DMS153 (cell line): ENCODE measurements at places on chromosomes 7 and 10.

DNA sequence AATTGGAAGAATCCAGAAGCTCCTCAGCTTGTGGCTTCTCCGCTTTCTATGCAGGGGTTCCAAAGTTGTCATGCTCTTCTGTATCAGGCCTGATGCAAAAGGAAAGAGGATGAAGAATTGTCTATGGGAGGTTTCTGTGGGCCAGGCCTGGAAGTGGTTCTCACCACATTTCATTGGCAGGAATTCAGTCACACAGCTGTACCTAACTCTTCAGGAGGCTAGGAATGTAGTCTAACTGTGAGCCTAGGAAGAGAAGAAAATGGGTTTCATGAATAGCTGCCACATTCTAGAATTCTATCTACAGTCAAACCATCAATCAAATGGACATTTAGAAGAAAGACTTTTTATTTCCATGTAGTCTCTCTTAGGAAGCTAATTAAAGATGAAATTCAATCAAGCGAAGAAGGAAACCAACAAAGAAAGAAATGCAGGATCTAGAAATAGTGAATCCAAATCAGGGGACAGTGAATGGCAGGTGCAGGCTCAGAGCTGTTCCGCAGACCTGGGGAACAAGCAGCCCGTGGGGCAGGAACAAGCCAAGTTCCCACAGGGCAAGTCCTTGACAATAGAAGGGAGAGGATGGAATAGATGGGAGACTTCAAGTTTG, 25.4 kb upstream of the USP6NL start:
- DNase-seq = no peak

DNA sequence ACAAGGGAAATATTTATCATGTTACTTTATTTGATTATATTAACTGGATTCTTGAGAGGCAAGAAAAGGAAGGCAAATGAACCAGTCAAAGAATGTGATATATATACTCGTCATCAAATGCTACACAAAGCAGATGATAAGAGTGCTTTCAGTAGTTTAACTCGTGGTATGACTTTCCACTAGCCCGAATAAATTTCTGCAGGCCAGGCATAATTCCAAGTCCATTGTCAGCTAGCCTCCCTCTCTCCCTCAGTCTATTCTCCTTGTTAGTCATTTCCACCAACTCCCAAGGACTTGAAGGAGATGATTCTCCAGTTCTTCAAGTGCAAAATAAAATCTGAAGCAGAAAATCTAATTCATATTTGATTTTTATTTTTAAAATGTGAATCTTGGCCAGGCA, 190.5 kb downstream of the GLI3 start:
- no peak for DNase-seq

DNA sequence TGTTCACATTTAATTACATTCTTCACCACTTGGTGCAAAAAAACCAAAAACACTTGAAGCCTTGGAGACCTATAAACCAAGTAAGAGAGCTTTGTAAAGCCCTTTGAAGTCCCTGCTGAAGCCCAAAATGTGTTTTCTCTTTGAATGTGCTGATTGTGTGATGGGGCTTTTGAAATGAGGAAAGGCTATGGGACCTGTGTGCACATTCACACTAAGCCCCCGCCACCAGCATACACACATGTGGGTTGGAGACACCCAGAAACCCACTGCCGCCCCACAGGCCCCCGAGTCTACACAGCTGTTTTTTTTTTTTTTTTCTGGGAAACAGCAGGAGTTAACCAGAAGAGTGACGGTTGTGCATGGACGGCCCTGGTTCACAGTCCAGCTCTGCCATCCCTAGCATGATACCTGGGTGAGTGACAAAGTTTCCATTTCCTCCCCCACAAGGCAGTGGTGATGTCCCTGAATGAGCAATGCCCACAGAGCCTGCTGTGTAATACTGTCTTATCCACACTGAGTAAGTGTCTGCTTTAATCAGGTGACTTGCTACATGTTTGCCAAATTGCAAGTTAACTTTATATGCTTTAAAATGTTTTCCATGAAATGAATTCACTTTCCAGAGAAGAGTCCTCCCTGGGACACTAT, 154.6 kb upstream of the GDF10 start:
- DNase-seq = no peak

GRCh38 chr7:64905547-64905946, 2.5 kb downstream of the ZNF273 start:
- no peak for DNase-seq

GRCh38 chr7:129724796-129725195, 113.3 kb downstream of the NRF1 start:
- no peak for DNase-seq

DNA sequence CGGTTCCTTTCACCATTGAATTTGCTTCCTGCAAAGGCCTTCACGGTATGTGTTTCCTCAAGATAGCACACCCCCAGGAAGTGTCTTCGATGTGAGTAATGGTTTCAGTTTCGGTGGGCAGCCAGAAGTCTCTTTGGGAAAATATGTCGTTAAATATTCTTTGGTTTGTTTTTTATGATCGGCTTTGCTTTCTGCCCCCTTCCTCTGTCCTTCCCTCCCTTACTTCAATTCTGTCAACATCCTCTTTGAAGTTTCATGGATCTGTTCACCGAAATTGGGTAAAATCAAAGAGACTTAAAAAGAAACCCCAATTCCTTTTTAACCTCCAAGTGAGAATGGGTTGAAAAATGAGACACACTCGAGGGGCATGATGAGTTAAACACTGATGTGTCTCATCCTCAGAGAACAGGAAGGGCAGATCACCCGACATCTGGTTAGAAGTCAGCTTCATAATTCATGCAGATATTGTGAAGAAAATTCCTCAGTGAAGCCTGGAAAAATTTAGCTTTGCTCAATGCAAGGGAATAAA, 170.8 kb upstream of the HABP2 start:
- no peak for DNase-seq

DNA sequence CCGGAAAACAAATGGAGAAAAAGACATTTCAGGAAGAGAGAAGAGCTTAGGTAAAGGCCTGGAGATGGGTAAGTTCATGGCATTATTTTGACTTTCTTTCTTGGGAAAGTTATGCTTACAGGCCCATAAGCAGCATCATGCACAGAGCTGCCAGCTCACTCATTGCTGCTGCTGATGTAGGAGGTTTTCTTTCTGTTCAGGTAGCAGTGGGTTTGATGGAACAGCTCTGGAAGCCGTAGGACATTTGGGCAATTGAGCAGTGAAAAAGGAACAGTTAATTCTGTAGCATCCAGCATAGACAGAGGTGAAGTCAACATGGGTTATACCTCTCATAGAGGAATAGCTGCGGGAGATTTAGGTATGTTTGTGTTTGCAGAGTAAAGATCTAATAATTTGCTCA, 3.3 kb downstream of the CHN2 start:
- no peak for DNase-seq

DNA sequence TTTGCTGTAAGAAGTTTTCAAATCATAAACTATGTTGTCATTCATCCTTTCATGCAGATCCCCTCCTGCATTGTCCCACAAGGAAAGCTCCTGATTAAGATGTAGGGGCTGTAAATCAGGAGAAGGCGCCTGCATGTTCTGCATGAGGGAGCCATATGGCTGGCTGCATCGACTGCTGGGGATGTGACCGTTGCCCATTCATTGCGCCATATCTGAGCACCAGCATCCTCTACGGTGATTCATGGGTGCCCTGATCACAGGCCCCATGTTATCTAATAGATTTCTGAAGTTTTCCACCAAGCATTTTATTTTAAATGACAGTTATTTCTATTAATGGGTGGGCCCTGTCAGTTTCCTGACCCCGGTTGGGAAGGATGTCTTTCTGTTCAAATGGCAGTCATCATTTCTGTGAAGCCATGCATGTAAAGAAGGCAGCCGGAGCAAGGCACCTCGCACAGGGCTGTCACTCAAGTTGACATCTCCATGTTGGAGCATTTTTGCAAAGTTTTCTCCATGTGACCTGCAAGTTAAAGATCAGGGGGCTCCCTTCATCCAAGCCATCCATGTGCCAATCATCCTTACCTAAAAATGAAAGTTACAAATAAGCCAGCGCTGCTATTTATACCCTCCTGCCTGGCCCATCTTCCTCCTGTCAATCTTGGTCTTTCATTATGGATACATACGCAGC, 128.8 kb downstream of the TEX36 start:
- no peak for DNase-seq

DNA sequence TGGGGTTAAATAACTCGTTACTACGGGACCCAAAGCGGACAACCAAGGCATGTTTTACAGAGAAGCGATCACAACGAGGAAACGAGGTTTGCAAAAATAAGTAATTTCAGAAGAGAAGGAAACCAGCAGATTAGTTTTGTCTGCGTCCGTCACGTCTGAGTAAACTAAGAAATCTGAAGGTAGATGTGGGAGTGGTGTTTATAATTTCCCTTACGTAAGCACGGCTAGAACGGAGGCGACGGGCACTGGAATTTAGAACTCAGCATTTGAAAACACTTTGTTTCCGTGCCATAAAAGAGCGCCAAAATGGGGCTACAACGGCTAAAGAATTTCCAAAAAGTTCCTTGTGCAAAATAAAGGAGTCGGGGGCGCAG, 718 bp upstream of the UMAD1 start:
- no peak for DNase-seq

DNA sequence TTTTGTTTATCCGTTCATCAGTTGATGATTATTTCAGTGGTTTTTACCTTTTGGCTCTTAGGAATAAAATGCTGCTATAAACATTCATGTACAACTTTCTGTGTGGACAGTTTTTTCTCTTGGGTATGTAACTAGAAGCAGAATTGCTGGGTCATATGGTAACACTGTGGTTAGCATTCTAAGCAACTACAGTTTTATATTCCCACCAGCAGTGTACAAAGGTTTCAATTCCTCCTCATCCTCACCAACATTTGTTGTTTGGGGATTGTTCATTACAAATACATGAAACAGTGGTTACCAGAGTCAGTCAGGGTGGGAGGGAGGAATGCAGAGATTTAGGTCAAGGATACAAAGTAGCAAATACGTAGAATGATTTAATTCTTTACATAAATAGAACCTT, 97.0 kb downstream of the NPSR1 start:
- DNase-seq = no peak

- no peak for DNase-seq
Observed at GRCh38 chr10:36448760-36449691, 676.4 kb upstream of the ANKRD30A start.

GRCh38 chr7:114356133-114356532, 58.5 kb upstream of the FOXP2 start:
- no peak for DNase-seq
